ENCODE measurements at places on chromosomes 2 and 18. TPM values are rescaled to one million over a fixed set of nuclear protein-coding genes. Genes with fewer than 3 reads are reported as not detected.

- no peak for DNase-seq
These were observed 198.9 kb downstream of the NYAP2 start for GRCh38 chr2:225598426-225598825.

DNA sequence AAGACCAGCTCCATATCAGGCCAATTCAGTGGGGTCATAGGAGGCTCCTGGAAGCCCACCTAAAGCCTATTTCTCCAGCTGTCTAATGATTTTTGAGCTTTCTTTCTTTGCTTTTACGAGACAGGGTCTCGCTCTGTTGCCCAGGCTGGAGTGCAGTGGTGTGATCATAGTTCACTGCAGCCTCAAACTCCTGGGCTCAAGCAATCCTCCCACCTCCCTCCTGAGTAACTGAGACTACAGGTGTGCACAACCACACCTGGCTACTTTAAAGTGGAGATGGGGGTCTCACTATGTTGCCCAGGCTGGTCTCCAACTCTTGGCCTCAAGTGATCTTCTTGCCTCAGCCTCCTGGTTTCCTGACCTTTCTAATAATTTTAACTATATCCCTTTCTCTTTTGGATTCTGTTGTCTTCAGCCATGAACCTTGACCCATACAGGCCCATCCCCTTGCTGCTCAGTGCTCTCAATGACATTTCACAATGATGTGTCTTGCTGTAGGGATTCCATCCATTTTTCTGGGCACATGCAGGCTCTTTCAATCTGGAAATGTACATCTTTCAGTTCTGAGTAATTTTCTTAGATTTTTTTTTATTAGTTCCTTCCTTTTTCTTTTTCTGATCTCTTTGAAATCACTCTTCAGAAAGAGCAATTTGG lies 29.7 kb downstream of the GNLY start:
- no peak for DNase-seq

DNA sequence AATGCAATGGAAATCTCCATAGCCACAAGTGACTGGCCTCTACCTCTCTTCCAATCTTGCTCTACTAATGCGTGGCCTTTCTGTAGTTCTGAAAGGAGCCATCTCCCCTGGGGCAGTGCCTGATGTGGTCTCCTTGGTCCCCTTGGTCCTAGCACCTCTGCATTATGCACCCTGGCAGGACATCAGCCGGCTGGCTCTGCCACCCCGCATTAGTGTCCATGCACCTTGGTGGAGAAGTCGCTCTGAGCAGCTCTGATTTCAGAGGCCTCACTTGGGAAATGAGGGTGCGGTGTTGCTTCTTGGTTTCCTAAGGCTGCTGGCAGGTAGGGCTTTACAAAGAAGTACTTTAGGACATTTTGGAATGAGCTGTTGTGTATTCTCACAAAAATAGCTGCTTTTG lies 317.9 kb downstream of the GBX2 start:
- no peak for DNase-seq

DNA sequence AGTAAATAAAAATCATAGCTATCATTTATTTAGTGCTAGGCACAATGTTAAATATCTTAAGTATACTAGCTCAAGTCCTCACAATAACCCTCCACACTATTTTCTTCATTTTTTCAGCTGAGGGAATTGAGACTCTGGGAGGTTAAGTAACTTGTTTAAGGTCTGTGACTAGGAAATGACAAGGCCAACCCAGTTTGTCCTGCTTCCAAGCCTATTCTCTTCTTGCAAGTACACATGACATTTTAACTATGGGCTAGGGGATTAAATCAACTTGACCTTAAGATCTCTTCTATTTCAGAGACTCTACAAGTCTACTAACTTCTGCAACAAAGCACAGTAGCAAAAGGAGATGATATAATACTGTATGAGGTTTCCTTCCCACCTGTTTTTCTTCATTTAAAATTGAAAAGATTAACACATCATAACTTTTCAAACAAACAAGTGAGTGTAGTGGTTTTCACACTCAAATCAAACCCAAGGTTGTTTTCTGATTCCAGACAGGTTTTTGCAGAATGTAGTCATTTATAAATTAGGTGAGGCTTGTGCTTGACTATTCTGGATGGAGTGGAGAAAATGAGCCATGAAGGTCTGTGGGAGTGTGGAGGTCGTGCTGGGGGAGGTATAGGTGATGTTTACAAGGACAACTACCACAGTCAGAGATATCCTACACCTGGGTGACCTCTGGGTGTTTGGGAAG lies 57.0 kb downstream of the CD28 start:
- no peak for DNase-seq

DNA sequence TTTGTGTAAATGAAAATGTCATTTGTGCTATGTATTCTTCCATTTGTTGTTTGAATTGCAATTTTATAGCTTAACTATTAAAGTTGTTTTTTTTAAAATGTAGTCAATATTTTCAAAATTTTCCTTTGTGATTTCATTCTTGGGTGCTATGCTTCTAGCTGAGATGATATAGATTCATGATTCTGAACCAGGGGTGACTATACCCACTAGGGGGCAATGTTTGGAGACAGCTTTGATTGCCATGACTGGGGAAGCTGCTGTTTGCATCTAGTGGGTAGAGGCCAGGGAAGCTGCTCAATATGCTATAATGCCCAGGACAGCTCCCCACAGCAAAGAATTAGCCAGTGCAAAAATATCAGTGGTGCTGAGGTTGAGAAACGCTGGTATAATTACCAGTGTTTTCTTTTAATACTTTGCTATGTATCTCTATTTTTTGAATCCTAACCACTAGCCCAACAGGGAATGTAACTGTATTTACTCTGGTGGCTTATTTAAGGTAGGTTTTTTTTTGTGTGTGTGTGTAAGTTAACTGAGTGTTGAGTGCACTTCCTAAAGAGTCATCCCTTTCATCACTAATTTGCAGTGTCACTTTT lies 99.7 kb downstream of the MEP1B start:
- no peak for DNase-seq

- peak; percentile 66 for DNase-seq
These were observed 16.0 kb downstream of the PDCD1 start for GRCh38 chr2:241842620-241843211.

DNA sequence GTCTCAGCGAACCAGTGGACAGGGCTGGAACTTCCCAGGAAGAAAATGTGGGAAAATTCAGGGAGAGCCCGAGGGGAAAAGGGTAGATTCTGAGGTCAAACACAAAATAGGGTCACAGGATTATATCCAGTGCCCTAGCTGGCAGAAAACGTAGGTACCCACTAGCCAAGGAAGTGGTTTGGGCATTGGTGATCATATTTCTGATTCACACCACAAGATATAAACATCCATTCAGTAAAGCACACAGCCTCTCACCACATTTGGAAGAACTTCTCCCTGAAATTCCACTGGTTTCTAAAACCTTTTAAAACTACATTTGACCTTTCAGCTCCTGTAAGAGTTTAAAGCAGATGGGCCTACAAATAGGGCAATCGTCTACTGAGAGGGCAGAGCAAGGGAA lies 186.9 kb downstream of the TTC32 start:
- no peak for DNase-seq

DNA sequence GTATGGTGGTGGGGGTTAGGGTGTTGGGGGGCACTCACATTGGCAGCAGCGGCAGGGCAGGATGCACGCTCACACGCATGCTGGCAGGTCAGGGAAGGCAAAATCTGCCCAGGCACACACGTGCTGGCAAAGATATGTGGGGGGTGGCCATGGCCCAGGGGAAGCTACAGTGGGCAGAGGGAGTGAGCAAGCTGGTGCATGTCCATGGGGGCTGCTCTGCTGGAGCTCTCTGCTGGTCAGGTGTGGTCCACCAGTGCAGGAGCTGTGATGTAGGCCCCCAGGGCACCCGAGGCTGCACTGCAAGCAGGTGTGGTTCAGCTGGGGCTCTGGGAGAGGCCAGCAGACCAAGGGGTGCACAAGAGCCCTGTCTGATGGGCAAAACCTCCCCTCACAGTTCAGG lies 491.5 kb upstream of the TNP1 start:
- no peak for DNase-seq

TLX2 gene
- not detected for total RNA-seq

SIGLEC15 gene
- not detected for total RNA-seq

EVX2 gene
- not detected for total RNA-seq

All from Right ventricle myocardium inferior (tissue), 1 donor.